ENCODE measurements at places on chromosomes 4 and X.

DNA sequence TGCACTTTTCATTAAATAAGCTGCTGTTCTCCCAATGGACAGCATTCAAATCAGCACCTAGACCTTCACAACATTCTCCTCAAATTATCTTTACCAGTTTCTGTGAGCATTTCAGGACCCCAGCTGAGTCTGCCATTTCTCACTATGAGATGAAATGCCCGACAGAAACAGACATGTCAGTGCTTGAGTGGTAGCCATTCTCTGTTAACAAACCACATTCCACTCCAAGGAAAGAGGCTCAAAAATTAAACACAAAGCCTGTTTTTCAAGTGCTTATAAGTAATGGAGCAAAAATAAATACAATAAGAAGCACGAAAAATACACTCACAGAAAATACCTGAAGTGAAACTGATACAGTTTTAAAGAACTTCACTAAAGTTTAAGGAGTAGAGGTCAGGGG lies 320.2 kb upstream of the PRPS2 start:
- no peak for DNase-seq

- no peak for DNase-seq
Observed at GRCh38 chr4:153683763-153684181, 308 bp upstream of the TLR2 start.

- no peak for DNase-seq
Observed at GRCh38 chr4:187544461-187545053, 451.0 kb upstream of the ZFP42 start.

- DNase-seq, result no peak
Observed at GRCh38 chrX:133405498-133406185, 9.6 kb downstream of the GPC4 start.

DNA sequence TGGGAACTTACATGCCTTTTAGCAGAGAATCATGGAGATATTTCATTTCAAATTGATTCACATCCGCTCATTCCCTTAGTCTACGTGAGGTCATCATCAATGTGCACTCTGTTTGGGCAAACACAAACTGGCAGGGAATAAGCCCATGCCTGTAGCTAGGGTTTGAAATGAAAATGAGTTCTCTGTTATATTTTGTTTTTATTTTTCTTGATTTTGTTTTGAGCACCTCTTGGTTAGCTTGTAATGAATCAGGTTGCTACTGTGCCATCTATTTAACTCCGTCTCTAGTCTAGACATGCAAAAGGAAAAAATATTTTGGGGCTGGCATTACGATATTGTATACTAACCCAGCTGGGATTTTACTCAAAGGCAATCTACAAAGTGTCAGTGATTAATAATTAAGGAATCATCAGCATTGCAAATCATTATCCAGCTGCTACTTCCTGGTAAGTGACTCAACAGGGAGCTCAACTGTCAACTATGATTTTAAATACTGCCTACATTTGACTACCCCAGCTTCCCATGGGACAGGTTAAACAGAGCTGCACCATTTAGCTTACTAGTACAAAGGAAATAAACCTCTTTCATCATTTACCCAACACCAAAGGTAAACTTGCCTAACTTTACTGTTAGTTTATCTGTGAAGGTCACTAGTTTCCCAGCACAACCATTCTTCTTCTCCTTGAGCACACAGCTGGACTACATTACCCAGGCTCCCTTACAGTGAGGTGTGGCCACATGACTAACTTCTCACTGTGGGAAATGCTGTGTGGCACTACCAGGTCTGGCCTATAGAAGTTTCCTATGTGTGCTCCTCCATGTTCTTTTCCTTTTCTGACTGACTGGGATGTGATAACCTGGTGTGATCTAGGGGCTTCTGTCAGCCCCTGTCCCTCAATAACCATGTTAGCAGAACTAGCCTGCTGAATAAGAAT lies 21.2 kb upstream of the TRPC5OS start:
- peak; percentile 19 for DNase-seq

GRCh38 chr4:153789741-153790499 lies 1.0 kb upstream of the SFRP2 start:
- no peak for DNase-seq
